ENCODE measurements at places on chromosomes 2 and 18. TPM values are rescaled to one million over a fixed set of nuclear protein-coding genes. Genes with fewer than 3 reads are reported as not detected.

Gene TRMT61B
- 18.8 TPM for total RNA-seq

Gene CYBRD1
- total RNA-seq, result 26.3 TPM

Gene POTEE
- total RNA-seq, result 0.03 TPM

Gene SAG
- total RNA-seq, result not detected

Gene CNNM4
- 19.7 TPM for total RNA-seq

Gene NOTO
- not detected for total RNA-seq

Gene SNED1
- total RNA-seq, result 0.72 TPM

Gene CLIP4
- 27.2 TPM for total RNA-seq

Gene C1QL2
- total RNA-seq, result 0.18 TPM

Gene TPRKB
- 107 TPM for total RNA-seq

Gene GNAL
- 4.8 TPM for total RNA-seq

Gene RTP5
- total RNA-seq, result not detected

Gene UGT1A5
- total RNA-seq, result not detected

Gene ABCA12
- 0.17 TPM for total RNA-seq

Gene ABCG8
- total RNA-seq, result not detected

Gene SP5
- not detected for total RNA-seq

Gene COLEC12
- total RNA-seq, result not detected

Gene PAX8
- total RNA-seq, result 1.4 TPM
